ENCODE measurements at places on chromosomes 2 and 18.

DNA sequence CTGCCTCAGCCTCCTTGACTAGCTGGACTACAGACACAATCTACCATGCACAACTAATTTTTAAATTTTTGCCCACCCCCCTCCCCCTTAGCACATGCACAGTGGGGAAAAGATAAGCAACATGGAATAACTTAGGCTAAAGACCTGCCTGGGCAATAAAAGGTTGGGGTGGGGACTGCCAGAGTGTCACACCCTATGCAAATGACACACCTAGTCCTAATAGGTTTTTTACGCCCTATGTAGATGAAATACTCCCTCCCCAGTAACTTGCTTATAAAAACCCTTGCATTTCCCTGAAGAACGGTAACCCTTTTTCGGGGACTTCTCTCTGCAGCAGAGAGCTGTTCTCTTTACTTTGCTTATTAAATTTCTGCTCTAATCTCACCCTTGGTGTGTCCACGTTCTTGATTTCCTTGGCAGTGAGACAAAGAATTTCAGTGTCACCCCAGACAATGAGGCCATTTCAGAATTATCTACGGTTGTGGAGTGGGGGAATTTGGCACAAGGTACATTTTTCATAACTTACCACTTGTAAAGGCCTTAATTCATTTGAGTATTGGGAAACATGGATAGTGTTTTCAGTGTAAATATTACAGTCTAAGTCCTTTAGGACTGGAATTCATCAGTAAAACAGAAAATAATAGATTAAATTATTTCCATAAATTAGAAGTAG is 109.2 kb downstream of the NOL4 start:
- no peak for DNase-seq

DNA sequence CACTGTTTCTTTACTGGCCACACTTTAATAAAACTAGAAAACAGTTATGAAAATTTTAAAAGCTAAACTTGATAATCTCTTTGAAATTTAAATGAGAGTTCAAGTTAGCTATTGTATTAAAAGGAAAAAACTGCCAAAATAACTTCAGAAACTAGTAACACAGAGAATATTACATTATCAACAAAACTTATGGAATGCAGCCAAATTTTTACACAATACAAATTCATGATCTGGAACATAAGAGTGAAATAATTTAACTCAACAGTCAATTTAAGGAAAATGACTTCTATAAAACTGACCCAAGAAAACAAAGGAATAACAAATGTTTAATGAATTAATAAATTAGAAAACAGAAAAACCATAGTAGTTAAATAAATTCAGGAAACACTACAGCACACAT is 65.0 kb downstream of the TCF4 start:
- no peak for DNase-seq

GRCh38 chr18:77073336-77074093 is 59.1 kb downstream of the MBP start:
- no peak for DNase-seq

GRCh38 chr2:25286025-25286400 is 55.7 kb downstream of the DNMT3A start:
- peak; percentile 35 for DNase-seq

DNA sequence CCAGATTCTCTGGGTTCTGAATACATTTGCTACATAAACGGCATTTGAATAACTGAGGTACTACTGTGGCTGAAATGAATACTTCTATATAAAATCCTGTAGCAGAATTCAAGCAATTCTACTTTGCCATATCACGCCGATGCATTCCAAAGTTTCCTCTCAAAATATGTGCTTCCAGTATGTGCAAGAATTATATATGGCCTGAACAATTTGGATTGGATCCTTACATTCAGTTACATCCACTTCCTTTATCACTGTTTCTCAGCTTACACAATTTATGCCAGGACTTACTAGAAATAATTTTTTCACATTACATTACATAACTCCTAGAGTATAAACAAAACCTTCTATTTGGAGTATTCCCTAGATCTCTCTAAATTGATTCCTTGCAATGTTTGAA is 46.3 kb upstream of the STAT4 start:
- peak; percentile 38 for DNase-seq

- no peak for DNase-seq
Measured at GRCh38 chr2:158102446-158102845, 770 bp downstream of the UPP2 start.

- no peak for DNase-seq
Measured at GRCh38 chr2:5824126-5824525, 131.9 kb downstream of the SOX11 start.

DNA sequence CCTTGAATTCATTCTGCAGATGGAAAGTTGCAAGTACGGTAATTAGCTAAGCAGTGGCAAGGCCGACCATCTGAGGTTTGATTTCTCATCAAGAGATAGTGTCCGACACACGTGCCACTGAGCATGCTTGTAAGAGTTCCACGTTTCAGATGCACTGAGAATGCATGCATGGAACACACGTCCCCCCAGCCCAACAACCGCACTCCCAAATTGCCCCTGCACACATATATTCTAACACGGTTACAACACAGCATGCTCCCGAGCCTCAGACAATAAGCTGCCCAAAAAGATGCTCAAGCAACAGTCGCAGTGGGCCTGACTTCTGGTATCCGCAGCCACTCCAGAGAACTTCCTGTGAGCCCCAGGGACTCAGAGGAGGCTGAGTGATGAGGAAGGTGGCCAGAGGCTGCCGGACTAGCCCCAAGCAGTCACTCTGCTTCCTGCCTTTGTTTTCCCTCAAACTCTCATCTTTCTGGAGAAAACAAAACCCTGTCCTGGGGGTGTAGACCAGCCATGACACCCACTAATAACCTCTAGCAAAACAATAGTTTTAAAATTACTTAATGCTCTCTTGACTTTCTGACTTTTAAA is 204.0 kb downstream of the TGIF1 start:
- no peak for DNase-seq

GRCh38 chr2:71619230-71619741 is 165.9 kb downstream of the DYSF start:
- no peak for DNase-seq

DNA sequence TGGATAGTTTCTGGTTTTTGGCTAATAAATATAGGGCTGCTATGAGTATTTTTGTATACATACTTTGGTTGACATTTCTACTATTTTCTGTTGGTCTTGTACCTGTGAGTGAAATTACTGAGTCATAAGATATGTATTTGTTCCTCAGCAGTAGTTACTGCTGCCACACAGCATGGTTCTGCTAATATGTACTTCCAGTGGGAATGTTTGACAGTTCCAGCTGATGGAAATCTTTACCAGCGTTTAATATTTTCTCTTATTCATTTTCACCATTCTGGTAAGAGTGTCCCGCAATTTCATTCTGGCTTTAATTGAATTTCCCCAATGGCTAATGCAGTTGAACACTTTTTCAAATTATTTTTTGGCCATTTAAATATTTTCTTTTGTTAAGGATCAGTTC is 57.9 kb upstream of the IL1R1 start:
- no peak for DNase-seq

GRCh38 chr2:24454294-24454693 is 36.8 kb upstream of the NCOA1 start:
- peak; percentile 53 for DNase-seq

DNA sequence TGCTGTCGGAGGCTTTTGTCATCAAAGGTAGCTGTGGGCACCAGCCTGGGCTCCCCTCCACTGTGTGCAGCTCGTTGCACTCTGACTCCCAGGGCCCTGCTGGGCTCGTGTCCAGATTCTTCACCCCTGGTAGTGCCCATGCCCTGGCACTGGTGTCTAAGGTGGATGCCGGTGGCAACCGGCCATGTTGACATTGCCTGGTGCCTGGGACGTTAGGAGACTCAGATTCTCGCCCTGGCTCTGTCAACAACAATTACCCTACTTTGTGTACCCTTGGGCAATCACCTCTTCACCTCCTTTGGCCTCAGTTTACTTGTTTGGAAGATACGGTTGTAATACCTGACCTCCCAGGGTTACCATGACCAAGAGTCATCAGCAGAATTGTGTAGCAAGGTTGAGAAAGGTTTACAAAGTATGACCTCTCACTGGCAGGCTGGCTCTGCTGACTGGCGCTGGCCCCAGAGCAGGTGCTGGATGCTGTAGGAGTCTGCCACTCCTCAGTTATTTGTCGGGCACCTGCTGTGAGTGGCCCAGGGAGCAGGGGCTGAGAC is 41.5 kb upstream of the MCFD2 start:
- no peak for DNase-seq

DNA sequence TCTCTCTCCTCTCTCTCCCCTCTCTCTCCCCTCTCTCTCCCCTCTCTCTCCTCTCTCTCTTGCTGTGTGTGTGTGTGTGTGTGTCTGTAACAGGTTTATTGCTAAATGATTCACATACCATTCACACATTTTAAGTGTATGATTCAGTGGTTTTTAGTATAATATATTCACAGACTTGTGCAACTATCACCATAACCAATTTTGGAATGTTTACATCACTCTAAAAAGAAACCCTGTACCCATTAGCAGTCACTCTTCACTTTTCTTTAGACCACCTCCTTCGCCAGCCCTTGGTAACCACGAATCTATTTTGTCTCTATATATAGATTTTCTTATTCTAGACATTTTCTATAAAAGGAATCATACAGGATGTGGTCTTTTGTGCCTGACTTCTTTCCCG is 11.4 kb downstream of the THNSL2 start:
- DNase-seq = peak; percentile 80

DNA sequence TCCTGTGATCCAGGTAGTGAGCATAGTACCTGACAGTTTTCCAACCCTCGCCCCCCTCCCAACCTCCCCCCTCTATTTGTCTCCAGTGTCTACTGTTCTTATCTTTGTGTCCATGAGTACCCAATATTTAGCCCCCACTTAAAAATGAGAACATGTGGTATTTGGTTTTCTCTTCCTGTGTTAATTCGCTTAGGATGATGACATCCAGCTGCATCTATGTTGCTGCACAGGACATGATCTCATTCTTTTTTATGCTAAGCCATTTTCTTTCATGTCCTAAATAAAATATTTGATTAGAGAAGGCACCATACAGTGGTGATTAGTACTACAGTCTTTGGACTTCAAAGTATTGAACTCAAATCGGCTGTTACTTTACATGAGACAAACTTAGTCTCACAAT is 1087.9 kb downstream of the CBLN2 start:
- DNase-seq = peak; percentile 2

DNA sequence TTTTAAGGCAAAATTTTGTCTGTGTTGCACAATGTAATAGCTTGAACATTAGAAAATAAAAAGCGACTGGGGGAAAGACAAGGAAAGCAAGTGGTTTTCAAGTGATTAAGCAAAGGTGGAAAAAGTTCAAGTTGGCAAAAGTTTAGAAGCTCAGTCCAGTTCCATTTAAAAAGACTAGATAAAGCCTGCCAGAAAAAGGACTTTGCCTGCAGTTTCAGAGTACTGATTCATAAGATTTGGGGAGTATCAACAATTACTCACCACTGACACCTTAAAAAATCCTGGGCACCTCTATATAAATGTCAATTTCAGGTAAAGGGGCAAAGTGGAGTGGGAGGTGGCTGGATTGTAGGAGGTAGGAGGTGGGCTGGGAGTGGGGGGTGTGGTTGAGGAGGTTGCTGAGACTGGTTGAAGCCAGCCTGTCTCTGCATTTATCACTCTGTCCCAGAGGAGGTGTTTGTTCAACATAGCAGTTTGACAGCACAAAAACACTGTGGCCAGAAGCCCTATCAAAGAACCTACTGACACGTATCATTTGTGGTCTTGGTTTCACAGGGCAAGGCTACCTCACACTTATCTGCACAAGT is 14.6 kb downstream of the ZEB2 start:
- peak; percentile 33 for DNase-seq

DNA sequence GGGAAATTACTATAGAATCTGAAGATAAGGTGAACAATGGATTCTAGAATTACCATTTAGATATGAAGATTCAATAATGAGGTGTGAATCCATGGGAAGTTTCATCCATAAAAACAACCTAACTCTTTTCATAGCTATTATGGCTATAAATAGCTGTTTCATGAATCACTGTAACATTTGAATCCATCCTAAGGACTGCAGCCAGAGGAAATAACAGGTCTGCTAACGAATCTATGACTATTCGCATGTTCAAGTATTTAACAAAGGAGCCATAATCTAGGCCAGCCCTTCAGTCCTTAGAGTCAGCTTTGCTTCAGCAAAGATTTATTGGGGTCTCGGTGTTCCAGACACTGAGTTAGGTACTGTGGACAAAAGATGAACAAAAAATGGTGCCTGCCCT is 87.1 kb downstream of the MYOM1 start:
- no peak for DNase-seq

- no peak for DNase-seq
Measured at GRCh38 chr2:152330235-152330866, 4.6 kb upstream of the FMNL2 start.

DNA sequence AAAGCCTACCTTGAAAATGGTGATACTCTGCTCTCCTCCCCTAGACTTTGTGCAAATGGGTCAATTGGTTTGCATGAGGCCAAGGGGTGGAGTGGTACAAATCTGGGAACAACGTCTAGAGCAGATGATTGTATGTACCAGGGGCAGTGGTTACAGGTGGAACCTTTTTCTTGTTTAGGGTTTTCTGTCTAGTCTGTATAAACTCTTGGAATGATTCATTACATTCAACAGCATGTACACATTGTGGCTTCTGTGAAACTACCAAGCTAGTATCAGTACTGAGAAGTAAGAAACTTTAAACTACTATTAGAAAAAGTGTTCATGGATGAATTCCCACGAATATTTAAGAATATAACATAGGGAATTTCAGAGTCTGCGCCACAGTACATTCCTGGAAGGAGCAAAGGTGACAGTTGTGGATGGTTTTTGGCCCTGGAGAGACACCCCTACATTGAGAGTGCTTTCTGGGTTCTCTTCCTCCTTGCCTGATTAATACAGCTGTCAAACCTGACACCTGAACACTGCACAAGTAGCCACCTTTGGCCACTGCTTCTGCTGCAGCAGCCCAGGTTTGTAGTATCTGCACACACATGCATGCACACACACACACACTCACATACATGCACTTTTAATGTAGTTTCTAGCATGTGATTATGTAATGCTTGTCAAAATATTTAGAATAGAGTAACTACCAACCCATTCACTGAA is 30.0 kb downstream of the CFAP221 start:
- DNase-seq = no peak

GRCh38 chr2:11867926-11868325 is 121.5 kb downstream of the LPIN1 start:
- no peak for DNase-seq

DNA sequence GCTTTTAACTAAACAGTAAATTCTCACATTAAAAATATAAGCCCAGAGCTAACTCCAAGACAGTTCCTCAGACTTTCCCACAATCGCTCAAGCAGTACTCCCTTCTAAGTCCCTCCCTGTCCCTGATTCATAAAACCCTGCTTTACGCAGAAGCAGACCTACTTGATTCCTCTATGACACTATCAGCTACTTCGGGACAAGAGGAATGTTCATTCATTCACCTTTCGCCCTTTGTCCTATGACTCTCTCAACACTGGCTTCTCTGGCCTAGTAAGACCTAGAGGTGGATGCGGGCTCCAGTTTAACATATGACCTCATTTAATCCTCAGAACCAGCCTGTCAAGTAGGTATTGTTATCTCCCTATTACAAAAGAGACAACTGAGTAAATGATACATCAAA is 10.2 kb downstream of the LPIN2 start:
- DNase-seq = no peak

DNA sequence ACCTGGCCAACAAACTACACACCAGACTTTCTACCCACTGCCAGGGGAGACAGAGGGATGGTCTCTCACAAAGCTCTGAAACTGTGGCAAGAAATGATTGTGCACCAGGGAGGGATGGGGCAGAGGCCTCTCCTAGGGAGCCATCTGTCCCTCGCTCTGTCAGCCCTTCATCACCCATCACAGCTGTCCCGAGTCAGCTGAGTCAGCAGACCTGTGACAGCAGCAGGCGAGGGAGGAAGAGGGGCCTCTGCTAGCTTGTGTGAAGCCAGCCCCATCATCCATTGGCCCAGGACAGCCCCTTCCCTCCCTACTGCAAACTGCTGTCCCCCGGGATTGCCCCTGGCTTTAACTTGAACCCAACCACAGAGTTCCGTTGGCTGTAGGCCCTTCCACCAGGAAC is 5.0 kb downstream of the SH2D6 start:
- no peak for DNase-seq

Data from fibroblast of skin of back (primary cell).